ENCODE measurements at places on chromosomes 6 and 20. TPM values are rescaled to one million over a fixed set of nuclear protein-coding genes. Genes with fewer than 3 reads are reported as not detected.

Gene GNMT
- 7.0 TPM for total RNA-seq

Gene FGD2
- not detected for total RNA-seq

Gene GRM1
- not detected for total RNA-seq

Gene EBF4
- total RNA-seq = not detected

Gene TSBP1
- total RNA-seq = not detected

Gene PGC
- 225 TPM for total RNA-seq

Data from HepG2 (cell line).